AG20443 (cell line): ENCODE measurements at places on chromosomes 4 and X.
A peak's percentile ranks its signal among the peaks of the same experiment; 100 is the strongest.

GRCh38 chrX:18964026-18964425, 19.9 kb downstream of the PHKA2 start:
- no peak for DNase-seq

- no peak for DNase-seq
Observed at GRCh38 chr4:135244056-135244455, 1042.5 kb upstream of the PABPC4L start.

DNA sequence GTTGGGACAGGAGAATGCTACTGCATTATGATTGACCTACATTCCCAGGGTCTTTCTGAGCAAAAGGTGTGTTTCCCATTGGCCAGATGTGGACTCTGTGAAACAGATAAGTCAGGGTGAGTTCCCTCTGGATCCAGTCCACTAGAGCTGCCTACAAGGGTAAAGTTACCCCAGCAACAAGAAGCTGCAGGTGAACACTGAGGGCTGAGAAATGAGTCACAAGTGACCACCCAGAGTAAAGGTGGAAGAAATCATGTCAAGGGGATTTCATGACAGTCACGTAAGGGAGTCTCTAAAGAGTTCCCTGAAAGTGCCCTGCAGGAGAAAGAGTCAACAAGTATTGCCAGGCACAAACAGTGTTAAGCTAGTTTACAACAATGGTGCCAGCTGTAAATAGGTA, 16.3 kb downstream of the F8A1 start:
- DNase-seq: no peak

GRCh38 chr4:76554630-76555029, 119.6 kb downstream of the SHROOM3 start:
- DNase-seq: no peak

GRCh38 chr4:137739391-137739790, 207.1 kb upstream of the PCDH18 start:
- DNase-seq: no peak

- DNase-seq: no peak
Observed at GRCh38 chr4:61442936-61443335, 242.8 kb downstream of the ADGRL3 start.

DNA sequence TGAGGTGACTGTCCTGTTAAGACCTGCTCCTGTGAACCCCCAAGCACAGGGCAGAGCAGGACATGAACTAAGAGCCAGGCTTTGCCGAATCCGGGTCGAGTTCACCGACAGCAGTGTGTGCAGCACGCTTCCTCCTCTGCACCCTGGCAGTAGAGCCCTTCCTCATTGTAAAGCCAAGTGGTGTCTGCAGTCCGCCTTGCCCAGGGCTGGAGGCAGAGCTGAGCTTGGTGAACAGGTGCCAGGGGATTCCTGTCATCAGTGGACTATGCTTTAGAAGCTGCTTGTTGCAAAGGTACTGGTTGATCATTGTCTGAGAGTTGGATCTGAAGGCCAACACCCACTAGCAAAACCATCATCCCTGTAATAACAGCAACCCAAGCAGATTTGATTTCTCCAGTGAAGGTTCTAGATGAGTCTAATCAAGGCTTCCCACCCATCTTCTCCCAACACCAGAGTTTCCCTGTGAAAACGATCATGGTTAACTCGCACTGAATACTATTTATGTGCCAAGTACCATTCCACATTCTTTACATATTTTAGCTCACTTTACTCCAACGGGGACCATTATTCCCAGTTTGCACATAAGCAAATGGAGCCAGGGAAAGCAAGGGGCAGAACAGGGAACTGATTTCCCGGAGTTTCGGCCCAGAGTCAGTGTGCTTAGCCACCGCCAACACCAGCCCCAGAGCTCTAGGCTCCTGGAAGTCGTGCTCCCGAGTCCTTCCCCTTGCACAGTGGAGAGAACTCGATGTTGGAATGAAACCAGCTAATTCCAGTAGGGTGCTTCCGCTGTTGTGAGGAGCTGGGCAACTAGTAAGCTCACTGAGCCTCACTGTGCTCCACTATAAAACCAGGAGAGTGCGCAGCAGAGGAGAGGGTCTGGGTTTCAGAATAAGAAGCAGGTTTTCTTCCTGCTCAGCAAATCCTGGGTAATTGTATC, 1.4 kb upstream of the SLC34A2 start:
- DNase-seq: no peak

- no peak for DNase-seq
Observed at GRCh38 chrX:127259742-127260141, 440.2 kb downstream of the PRR32 start.

DNA sequence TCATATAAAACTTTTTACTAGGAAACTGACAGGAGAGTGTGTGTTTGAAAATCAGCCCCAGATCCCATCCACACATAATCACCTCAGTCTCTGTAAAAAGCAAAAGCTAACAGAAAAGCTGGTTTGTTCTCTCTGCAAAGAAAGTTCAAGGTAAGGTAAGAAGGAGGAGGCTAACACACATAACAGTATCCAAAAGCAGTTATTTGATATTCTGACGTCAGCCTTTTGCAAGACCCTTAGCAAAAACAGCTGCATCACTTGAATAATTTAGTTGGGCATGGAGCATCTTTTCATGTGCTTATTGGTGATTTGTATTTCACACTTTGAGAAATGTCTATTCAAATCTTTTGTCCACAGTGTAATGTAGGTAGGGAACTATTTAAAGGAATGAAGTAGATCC, 5.5 kb downstream of the TCEAL9 start:
- no peak for DNase-seq

DNA sequence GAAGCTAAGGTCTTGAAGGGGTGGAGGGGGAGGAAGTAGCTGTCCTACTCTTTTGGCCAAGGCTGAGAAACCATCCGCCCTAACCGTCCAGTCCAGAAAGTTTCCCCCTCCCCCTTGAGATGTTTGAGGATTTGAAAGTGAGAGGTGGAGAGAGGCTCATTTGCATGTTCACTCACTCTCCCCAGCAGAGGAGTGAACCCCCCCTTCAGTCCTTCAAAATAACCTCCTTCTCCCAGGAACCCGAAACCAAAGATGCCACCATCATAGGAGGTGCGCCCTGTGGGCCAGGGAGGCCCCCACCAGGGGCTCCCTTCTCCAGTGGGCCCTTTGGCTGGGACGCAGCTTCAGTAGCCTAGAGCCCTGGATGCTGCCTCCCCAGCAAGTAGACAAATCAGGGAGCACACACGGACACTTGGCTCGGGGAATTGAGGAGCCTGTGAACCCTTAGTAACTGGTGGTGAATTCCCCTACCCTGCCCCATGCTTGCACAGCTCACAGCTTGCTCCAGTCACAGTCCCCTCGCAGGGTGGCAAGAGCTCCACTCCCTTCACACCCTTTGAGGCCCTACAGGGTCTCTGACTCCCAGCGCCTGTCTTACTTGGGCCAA, 25.6 kb downstream of the ELF4 start:
- DNase-seq: no peak

DNA sequence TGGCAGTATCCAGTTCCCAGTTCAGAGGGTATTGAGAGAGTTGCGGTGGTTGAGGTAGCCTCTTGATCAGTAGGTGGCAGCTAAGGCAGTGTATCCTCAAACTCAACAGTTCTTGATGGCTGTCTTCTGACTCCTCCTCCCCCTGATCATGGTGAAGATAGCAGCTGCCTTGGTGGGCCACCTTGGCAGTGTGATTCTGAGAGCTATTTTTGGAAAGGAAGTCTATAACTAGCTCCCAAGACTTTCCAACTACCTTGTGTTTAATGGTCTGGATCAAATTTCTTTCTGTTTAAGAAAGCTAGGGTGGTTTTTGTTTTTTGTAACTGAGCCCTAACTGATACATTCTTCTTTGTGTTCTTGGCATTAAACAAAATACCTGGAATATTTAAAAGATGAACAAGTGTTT, 10.5 kb upstream of the TBC1D19 start:
- DNase-seq: no peak

DNA sequence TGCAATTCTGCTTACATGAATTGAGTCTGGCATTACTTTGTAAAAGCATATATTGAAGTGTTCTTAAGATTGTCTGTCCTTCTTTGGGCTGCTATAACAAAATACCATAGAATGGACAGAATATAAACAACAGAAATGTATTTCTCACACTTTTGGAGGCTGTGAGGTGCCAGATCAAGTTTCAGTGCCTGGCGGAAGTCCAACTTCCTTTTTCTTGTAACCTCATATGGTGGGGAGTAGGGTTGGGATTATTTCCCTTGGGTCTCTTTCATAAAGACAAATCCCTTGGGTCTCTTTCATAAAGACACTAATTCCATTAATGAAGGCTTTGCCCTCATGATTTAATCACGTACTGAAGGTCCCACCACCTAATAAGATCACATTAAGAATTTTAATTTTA, 199.3 kb upstream of the GRID2 start:
- DNase-seq: no peak

- peak; percentile 9 for DNase-seq
Observed at GRCh38 chrX:133580625-133581024, 165.3 kb upstream of the GPC4 start.
